ENCODE measurements at places on chromosomes 4 and X.

DNA sequence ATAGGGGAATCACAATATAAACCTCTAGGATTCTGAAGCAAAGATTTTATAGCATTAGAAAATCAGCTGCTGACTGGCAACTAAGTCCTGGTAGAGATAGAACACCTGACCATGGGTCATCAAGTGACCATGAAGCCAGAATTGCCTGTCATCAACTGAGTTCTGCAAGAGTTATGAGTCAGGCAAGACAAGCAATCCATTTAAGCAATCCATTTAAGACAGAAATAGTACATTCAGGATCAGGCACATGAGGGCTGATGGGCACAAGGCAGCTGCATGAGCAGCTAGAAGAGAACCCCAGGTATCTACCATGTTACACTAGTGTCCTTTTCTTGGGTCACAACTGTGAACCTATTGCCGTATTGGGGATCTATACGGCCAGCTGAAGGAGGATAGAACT is 98.9 kb downstream of the SPRY1 start:
- DNase-seq = no peak

- no peak for DNase-seq
Observed at GRCh38 chrX:111264385-111264784, 5.9 kb downstream of the CAPN6 start.

DNA sequence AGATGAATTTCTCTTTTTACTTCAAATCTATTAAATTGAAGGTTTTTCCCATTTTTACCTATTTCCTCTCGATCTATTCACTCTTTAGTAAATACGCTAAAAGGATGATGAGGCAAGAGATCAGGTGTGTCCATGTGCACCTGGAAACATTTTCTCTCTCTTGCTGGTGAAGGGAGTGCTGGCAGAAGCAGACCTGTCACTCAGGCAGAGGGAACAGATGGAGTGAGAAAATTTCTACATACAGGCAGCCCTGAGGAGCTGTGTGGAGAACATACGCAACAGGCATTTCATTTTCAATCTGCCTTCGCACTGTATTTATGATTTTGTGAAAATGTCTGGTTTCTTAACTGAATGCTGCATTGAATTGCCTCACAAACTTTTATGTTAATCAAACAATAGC is 249.5 kb downstream of the GPM6A start:
- DNase-seq = no peak

DNA sequence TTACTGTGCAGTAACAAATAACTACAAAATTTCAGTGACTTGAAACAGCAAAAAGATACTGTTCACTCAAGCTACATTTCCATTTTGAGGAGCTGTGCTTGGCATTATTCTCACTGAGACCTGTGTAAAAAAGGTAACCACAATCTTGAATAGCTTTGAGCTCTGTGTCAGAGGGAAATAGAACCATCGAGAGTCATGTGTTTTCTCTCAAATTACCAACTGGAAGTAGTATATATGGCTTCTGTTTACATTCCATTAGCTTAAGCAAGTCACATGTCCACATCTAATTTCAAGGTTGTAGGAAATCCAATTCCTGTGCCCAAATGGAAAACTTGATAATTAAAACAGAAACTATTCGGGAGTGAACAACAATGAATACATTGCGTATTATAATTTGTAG is 82.9 kb upstream of the BANK1 start:
- no peak for DNase-seq

DNA sequence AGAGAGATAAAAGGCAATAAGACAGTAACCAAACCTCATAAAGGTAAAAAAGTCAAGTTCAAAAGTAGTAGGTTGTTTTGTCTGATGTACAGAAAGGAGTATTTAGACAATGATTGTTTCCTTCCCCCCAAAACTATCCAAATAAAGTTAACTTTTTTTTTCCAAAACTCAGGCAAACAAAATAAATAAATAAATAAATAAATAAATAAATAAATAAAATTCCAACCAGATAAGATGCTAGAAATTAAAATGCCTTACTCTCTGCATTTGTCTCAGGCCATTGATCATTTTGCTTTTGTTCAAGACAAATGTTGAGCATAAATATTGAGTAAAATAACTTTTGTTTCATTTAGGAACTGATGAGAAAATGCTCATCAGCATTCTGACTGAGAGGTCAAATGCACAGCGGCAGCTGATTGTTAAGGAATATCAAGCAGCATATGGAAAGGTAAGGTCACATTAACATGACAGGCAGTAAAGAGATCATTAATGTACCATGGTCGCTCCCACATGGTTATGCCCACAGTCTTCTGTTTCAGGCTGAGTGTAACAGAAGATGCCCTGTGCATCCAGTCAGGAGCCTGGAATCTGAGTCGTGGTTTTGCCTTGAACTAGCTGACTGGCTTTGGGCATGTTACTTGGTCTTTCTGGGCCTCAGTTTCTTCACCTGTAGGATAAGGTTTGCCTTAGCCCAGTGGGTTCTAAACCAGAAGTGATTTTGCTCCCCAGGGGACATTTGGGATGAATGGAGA is 27.3 kb downstream of the ANXA3 start:
- no peak for DNase-seq

DNA sequence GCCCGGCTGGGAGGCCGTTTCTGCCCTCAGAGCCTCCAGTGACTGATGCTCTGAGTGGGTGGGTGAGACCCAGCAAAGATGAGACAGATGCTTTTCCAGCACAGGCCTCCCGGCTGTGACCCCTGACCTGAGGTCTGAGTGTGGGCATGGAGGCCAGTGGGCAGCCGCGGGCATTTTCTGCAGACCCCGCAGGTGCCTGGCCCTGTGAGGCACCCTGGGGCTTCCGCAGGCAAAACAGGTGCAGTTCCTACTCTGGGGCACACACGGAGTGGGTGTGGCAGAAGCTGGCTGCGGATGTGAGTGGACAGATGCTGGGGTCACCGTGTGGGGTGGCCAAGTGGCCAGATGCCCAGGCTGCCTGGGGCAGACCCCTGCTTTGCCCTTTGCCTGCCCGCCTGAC is 14.8 kb downstream of the HTRA3 start:
- DNase-seq = no peak

DNA sequence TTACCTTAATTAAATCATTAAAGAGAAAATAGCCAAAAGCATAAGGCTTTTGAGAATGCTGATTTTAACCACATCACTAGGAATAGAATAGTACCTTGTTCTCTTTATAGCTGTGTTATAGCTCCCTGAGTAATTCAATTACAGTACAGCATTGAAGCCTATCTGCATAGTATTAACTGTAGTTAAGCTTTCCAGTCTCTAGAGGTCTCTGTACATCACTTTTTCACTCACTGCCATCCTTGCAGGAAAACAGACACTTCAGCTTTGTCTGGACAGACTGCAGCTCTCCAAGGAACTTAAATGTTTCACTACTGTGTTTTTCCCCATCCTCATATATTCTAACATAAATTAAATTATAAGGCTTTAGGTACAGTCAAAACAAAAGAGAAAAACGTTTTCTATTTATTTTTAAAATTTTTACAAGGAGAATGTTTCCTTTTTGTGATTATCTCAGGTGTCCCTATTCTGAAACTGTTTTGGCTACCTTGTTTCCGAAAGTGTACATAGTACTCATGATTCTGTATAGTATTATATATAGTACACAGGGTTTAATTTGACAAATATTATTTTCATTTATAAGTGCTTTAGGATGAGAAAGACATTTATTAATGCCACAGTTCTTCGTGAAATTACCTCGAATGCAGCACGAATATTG is 407.9 kb downstream of the PCDH18 start:
- DNase-seq = peak; percentile 67

- DNase-seq = no peak
Observed at GRCh38 chrX:36562986-36563385, 445.2 kb upstream of the FAM47C start.

GRCh38 chr4:55733932-55734331 is 85.7 kb upstream of the EXOC1L start:
- DNase-seq = no peak

- no peak for DNase-seq
Observed at GRCh38 chr4:48370260-48371134, 29.2 kb downstream of the SLAIN2 start.

GRCh38 chr4:74437866-74438265 is 7.1 kb upstream of the AREG start:
- no peak for DNase-seq

DNA sequence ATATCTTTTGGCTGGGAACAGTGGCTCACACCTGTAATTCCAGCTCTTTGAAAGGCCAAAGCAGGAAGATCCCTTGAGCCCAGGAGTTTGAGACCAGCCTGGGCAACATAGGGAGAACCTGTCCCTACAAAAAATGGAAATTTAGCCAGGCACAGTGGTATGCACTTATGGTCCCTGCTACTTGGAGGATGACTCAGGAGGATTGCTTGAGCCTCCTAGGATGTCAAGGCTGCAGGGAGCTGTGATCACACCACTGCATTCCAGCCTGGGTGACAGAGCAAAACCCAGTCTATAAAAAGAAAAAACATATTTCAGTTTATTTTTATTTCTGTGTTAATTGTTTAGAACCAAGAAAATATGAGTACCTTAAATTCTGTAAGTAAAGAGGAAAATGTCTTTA is 123.7 kb downstream of the CBR4 start:
- no peak for DNase-seq

- no peak for DNase-seq
Observed at GRCh38 chr4:8605289-8605688, 12.7 kb downstream of the CPZ start.

DNA sequence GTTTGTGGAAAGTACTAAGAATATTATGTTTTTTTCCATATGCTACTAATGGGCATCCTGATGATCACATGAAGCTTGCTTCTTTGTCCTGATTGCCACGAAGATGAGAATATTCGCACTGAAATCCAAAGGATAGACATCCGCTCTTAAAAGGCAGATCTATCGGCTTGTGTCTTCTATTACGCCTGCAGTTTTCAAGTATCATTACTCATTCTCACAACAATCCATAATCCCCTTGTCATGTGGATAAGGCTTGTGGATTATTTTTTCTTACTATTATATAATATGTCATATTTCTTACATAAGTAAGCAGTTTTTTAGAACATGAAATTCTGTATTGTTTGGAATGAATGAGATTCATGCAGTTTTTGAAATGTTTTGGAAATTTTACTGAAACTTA is 62.8 kb downstream of the KCNIP4 start:
- no peak for DNase-seq

DNA sequence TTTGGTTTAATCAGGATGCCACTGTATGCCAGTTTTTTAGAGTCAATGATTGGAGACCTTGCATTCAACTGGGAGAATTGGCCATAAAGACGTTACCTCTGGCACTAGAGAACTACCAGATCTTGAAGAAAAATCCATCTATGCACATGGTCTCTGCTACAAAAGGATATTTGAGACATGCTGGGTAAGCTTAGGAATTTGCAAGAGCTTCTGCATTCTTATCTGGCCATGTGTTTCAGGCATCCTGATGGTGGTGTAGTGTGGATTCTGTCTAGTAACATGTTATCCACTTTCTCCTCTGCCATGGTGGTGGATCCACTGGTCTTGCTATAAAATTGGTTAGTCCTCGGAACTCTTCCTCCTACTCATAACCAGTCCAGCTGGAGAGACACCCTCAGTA is 185.3 kb upstream of the WDFY3 start:
- DNase-seq = no peak

DNA sequence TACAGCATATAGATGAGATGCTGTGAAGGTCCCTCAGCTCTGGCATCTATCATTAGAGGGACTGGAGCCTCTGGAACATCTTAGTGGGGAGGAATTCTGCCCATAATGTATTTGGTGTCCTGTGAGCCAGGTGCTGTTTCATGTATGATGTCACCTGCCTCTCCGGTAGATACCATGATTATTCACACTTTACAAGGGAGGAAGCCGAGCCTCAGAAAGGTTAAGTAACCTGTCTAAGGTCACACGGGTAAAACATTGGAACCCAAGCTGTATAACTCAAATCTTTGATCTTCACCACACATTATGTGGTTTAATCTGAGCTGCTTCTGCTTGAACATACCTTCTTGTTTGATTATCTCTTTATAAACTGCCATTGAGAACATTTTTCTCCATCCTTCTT is 442.8 kb downstream of the BCOR start:
- DNase-seq = no peak

GRCh38 chr4:56212774-56213173 is 174.5 kb downstream of the AASDH start:
- DNase-seq = no peak

DNA sequence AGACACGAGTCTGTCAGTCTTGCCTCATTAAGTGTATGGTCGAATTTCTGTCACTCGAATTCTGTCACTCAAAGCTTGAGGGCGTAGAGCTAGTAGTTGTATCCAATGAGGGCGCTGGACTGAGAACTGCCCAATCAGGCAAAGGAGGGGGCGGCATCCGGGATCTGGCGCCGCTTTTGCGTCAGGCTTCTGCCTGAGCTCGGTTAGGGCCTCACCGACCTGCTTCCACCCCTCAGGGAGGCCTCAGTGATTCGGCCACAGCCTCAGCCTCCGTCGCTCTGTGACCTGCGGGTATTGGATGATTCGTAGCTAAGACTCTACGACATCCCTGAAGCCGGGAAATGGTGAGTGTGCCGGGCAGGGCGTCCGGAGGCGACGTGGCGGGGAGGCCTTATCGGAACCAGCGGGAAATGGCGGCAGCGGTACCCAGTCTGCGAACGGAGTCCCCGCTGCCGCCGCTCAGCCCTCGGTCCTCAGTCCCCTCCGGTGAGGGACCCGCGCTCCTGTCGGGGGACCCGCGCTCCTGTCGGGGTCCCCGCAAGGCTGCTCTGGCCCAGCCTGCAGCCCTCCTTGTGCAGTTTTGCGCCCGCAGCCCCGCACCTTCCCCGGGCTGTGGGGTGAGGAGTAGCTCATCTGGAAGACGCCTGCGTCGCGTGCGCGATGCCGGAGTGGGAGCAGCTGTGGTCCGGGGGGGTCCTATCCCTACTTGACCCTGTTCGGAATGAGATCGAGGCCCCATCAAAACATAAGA is 88.3 kb downstream of the ZNF718 start:
- peak; percentile 75 for DNase-seq

Measured in stromal cell of bone marrow (primary cell).